Fibroblast of skin of abdomen (primary cell): ENCODE measurements at places on chromosomes 5 and 9.

- no peak for DNase-seq
Measured at GRCh38 chr9:124340219-124341069, 74.8 kb downstream of the PSMB7 start.

- DNase-seq = peak; percentile 79
Measured at GRCh38 chr9:135992486-135993408, 31.6 kb upstream of the UBAC1 start.

DNA sequence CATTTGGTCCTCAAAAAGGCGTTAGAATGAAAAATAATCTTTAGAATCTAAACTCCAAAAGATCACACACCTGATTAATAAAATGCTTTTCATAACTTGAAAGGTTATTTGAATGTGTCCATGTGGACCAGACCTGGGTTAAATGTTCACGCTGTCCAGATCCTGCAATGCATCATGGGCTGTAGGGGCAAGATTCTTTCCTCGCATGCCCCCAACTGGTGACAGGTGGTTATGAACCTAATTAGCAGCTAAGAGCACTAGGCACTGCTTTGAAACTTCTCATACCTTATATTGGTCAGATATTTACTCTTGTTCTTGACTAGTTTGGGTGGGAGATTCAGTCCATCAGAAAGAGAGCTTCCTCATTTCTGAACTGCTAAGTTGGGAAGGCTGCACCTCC lies 19.3 kb upstream of the PIP5K1B start:
- DNase-seq = no peak

DNA sequence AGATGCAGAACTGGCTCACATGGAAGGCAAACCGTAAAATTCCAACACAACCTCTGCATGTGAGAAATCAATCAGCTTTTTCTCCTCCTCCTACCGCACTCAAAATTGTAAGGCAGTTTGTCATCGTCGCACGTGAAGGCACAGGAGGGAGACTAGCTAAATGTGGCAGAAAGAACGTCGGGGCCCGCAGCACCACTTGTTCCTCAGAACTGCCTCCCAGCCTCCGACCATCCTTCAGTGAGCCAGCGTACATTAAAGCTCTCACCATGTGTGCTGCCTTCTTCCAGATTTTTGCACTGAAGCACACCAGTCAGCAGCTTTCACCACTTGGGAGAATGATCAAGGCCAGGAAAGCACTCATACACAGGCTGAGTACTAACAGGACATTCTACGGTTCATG lies 105.9 kb downstream of the RFX3 start:
- DNase-seq = no peak

- DNase-seq = no peak
Measured at GRCh38 chr5:1799110-1799601, 481 bp downstream of the MRPL36 start.

GRCh38 chr5:141430332-141431113 lies at the start of gene PCDHGA12:
PCDHGA12 (plus strand) TSS chr5:141430507; CDS start chr5:141430760, 253 bp downstream.
- peak; percentile 90 for DNase-seq

- no peak for DNase-seq
Measured at GRCh38 chr5:154568589-154568988, 90.6 kb upstream of the HAND1 start.

DNA sequence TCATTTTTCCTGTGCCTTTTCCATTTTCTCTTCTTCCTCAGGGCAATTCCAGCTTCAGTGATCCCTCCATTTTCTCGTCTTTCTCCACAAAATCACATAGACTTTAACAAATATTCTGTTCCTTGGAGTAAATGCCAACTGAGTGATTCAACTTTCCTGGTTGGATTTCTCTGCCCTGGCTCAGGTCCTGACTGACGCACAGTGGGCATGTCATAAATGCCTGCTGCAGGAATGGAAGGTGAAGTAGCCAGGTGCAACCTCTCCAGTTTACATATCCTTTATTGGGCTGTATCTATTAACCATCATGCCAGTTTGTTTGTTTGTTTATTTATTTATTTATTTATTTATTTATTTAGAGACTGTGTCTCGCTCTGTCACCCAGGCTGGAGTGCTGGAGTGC lies 95.1 kb downstream of the MEF2C start:
- DNase-seq = no peak

GRCh38 chr5:174425964-174426290 lies 298.5 kb upstream of the MSX2 start:
- DNase-seq = no peak

- DNase-seq = no peak
Measured at GRCh38 chr9:20508242-20508641, 114.1 kb downstream of the MLLT3 start.

GRCh38 chr5:142913728-142914338 lies 143.7 kb downstream of the ARHGAP26 start:
- DNase-seq = no peak

- DNase-seq = no peak
Measured at GRCh38 chr9:6819112-6819511, 61.3 kb downstream of the KDM4C start.

- peak; percentile 52 for DNase-seq
Measured at GRCh38 chr5:168592014-168592368, 12.8 kb upstream of the PANK3 start.

- DNase-seq = no peak
Measured at GRCh38 chr9:120854596-120855327, 12.0 kb upstream of the PSMD5 start.

- no peak for DNase-seq
Measured at GRCh38 chr9:121631115-121631514, 20.3 kb upstream of the DAB2IP start.

GRCh38 chr9:14515571-14516198 lies 177.5 kb downstream of the ZDHHC21 start:
- no peak for DNase-seq

DNA sequence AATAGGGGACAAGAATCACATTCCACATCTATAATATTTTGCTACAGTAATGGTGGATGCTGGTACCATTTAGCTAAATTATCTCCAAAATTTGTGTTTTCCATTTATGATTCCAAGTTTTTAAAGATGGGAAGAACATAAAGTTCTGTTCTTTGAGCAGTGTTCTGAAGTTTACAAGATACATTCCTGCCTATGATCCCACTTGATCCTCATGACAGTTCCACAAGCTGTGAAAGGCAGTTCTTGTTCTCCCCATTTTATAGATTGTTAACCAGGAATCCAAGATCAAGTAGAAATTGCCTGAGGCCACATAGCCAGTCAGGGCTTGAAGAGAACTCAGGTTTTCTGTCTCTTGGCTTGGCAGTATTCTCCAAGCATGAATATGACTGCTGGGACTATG lies 257.3 kb downstream of the NR3C1 start:
- DNase-seq = no peak

GRCh38 chr9:113380869-113381378 lies 4.1 kb upstream of the HDHD3 start:
- DNase-seq = no peak

DNA sequence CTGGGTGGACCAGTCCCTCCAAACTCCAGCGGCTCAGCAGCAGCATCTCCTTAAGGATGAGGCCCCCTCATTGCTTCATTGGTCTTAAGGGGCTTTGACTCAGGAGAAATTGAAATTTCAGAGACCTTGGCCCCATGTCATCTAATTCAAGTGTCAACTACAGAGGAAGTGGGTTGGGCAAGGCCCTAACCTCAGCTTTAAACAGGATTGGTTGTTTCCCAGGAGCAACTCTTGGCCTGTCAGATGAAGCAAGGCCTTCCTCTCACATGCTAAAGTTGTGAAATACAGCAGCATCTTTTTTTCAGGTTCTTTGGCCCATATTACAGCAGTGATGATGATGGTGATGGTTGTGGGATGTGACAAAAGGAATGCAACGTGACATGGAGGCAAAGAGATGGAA lies 348.3 kb downstream of the ICE1 start:
- DNase-seq = no peak

DNA sequence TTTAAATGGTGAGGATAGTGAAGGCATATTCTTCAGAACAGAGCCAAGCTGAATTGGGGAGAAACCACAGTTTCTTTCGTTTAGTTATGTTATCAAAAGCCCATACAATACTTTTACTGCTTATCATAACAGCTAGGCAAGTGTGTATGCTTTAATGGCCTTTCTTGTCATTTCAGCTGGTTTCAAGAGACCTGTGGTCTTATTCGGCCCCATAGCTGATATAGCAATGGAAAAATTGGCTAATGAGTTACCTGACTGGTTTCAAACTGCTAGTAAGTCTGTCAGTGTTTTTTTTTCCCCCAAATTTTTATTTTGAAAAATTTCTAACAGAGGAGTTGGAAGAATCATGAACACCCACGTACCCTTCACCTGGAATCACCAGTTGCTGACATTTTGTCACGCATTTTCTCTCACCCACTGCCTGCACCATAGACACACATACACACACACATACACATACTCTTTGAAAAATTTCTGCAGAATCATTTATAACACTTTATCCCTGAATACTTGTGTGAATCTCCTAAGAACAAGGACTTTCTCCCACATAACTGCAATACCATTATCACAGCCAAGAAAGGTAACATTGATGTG lies 63.7 kb downstream of the TJP2 start:
- no peak for DNase-seq

DNA sequence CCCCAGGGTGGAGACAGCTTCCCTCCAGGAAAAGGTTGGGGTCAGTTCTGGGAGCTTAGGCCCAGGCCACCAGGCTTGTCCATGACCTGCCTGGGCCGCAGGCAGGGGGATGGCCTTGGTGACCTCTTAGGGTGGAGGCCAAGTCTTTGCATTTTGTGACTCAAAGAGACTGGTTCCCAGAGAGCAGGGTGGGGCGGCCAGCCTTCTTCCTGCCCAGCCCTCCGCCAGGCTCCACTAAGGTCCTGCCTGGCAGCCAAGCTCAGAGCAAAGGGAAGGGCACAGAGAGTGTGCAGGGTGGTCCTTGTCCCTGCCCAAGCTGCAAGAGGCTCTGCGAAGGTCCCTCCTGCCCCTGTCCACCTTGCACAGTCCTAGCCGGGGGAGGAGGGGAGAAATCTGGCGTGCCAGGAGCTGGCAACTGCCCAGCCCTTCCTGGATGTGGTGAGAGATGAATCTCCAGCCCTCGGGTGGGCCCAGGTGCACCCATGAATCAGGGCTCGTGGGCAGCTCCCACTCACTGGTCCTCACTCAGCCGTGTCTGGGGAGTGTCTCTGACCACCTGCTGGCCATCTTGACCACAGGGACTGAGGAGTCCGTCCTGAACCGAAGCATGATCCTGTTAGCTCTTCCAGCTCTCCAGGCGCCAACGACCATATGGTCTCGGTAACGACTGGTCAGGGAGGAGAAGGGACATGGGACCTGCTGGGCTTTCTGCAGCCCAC lies 2.3 kb upstream of the PTGDS start:
- DNase-seq = no peak

DNA sequence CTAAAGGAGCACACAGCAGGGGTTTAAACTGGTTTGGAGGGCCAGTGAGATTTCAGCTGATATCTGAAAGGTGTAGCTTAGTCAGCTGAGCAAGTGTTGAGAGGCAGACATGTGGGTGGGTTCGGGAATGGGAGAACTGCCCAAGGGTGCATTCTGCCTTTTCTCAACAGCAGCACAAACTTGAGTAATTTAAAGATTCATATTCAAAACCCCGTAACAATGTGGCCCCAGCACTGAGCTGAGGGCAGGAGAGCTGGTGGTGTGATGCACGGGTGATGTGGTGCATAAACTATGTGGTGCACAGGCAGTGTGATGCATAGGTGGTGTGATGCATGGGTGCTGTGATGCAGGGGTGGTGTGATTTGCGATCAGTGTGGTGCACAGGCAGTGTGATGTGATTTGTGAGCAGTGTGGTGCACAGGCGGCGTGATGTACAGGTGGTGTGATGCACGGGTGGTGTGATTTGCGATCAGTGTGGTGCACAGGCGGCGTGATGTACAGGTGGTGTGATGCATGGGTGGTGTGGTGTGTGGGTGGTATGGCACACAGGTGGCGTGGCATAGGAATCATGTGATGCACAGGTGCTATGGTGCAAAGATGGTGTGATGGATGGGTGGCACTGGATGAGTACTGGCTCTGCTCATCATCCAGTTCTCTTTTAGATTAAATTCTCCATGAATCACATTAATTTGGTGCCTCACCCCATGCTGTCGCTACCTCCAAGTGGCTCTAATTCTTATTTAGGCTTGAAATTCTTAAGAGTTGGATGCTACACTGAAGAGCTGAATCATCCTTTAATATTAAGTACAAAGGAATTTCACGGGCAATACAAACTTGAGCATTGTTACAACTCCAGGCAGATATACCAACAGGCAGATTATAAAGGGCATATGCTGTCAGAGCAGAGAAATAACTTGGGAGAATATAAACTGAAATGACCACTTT lies 53.6 kb downstream of the DAP start:
- peak; percentile 50 for DNase-seq

DNA sequence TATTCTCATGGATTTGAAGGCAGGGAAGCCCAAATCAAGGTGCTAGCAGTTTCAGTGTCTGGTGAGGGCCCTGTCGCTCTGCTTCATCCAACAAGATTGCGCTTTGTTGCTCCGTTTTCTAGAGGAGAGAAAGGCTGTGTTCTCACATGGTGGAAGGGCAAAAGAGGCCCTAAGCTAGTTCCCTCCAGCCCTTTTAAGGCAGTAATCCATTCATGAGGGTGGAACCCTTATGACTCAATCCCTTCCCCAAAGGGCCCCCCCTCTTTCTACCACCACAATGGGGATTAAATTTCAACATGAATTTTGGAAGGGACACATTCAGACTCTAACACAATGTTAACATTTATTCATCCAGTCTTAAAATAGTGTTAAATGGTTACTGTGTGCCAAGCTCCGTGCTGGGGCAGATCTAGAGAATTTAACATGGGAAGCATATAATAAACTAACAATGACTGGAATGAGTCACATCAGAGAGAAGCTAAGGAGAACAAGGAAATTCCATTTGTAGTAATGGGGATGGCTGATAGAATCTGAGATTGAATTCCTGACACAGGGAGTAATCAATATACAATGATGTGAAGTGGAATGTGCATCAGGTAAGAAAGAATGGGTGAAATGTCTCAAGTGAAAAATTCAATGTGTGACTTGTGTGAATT lies 382.8 kb upstream of the ZNF608 start:
- no peak for DNase-seq

GRCh38 chr5:73437777-73438644 lies 10.6 kb downstream of the FOXD1 start:
- no peak for DNase-seq

GRCh38 chr9:129451089-129451656 lies 169.7 kb downstream of the C9orf50 start:
- DNase-seq = no peak

GRCh38 chr9:134670851-134671281 lies 29.3 kb downstream of the COL5A1 start:
- no peak for DNase-seq

DNA sequence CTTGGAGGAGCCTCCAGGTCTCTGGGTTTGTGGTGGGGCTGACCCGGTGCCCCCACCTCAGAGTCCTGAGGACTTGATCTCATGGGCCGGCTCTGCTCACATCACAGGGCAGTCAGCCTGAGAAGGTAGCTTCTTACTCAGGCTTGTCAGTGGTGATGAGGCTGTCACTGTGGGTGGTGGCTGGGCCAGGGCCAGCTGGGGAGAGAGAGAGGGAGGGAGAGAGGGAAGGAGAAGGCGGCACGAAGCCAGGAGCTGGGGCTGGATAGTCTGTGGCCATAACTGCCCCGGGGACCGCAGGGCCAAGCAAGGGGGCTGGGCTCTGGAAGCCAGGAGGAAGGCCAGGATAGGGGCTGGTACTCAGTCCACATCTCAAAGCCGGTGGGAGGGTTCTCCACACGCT lies 6.5 kb downstream of the NTNG2 start:
- no peak for DNase-seq

GRCh38 chr5:137026296-137026695 lies 472.8 kb downstream of the SPOCK1 start:
- DNase-seq = no peak
